Stimulated activated CD4-positive, alpha-beta T cell treated with anti-CD3 and anti-CD28 coated beads, Interleukin-15, amount 100 ng/mL, for 1 hour (primary cell): ENCODE measurements at places on chromosomes 5 and 9.

GRCh38 chr5:170642776-170643436 is 139.1 kb downstream of the KCNIP1 start:
- DNase-seq, result no peak

DNA sequence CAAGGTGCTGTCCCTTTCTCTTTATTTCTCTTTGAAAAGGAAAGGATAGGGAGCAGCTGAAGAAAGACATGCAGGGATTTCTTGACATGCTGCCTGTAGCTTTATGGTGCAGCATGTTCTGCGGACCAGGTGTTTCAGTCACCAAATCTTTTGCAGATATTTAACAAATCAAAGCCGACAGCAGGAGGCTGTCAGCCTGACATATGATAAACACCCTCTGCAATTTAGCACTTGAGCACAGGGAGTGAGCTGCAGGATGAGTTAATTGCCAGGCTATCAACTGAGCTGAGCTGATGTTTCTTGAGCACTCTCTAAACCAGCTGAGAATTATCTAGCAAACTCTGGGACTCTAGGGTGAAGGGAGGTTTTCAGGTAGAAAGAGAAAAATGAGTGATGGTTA is 212.8 kb upstream of the ATP10B start:
- DNase-seq, result no peak

- DNase-seq, result no peak
Measured at GRCh38 chr5:61023131-61023530, 78.1 kb downstream of the NDUFAF2 start.

GRCh38 chr5:68379275-68380036 is 163.9 kb downstream of the PIK3R1 start:
- no peak for DNase-seq

- no peak for DNase-seq
Measured at GRCh38 chr9:97073506-97073905, 34.6 kb upstream of the CTSV start.
